ENCODE measurements at places on chromosomes 6 and 20.

DNA sequence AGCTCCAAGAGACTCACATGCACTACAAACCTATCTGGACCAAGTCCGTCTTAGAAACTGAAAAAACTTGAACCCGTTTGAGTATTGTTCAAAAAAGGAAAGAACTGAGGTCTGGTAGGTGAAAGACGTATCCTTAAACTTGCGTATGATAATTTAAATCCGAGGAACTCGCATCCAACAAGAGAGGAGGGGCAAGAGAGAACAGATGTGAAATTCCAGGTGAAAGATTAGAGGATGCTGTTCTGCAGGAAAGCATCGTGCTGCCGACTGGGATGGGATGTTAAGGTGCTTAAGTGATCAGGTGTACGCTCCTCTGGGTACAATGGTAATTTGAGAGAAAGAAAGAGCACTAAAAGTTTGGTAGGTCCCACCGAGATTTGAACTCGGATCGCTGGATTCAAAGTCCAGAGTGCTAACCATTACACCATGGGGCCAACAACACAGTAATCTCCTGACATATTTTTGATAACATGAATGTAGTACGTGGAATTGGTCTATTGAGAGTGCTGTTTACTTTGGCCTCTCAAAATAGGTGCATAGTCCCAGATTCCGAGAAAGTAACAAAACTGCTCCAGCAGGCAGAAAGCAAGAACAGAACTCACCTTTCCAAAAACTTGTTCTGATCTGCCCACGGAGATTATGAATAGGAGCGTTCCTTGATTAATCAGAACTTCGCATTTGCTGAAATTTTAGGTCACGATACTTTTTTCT lies 53.5 kb upstream of the BTN3A2 start:
- DNase-seq = no peak

DNA sequence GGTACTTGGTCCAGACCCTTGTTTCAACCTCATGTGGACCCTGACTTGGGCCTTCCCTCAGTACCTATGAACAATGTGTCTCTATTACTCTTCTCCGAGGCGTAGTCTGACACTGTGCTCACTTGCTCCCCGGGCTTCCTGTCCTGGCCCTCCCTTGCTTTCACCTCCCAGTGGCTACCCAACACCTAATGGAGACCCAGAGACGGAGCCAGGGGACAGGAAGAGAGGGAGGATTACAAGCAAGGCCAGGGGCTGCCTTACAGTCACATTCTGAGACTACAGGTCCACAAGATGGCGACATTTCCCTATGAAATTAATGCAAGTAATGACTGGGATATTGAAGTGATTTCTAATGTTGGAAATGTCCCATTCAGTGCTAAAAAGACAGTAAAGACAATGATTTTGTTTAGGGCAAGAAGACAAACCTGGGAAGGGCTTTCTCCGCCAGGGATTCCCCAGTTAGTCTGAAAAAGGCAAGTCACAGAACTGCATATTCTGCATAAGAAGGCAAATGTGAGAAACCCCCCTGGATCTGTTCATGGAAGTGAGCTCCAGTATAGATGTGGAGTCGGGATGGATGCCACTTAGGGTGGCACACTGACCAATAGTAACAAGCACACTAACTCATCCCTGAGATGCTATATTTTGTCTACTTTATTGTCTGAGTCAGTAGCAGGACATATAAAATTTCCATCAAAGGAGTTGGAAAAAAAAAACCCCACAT lies 44.0 kb upstream of the ZBTB24 start:
- peak; percentile 26 for DNase-seq

- peak; percentile 42 for DNase-seq
Measured at GRCh38 chr6:23446469-23446967, 679.5 kb upstream of the NRSN1 start.

- no peak for DNase-seq
Measured at GRCh38 chr6:13814938-13815575, 700 bp upstream of the MCUR1 start.

GRCh38 chr6:54217018-54217417 lies 91.2 kb upstream of the TINAG start:
- DNase-seq = no peak

GRCh38 chr6:47919875-47920274 lies 138.0 kb downstream of the OPN5 start:
- DNase-seq = no peak

GRCh38 chr20:45485388-45485787 lies 15.8 kb downstream of the WFDC2 start:
- no peak for DNase-seq

GRCh38 chr20:2246069-2246491 lies 49.7 kb upstream of the TGM3 start:
- no peak for DNase-seq

DNA sequence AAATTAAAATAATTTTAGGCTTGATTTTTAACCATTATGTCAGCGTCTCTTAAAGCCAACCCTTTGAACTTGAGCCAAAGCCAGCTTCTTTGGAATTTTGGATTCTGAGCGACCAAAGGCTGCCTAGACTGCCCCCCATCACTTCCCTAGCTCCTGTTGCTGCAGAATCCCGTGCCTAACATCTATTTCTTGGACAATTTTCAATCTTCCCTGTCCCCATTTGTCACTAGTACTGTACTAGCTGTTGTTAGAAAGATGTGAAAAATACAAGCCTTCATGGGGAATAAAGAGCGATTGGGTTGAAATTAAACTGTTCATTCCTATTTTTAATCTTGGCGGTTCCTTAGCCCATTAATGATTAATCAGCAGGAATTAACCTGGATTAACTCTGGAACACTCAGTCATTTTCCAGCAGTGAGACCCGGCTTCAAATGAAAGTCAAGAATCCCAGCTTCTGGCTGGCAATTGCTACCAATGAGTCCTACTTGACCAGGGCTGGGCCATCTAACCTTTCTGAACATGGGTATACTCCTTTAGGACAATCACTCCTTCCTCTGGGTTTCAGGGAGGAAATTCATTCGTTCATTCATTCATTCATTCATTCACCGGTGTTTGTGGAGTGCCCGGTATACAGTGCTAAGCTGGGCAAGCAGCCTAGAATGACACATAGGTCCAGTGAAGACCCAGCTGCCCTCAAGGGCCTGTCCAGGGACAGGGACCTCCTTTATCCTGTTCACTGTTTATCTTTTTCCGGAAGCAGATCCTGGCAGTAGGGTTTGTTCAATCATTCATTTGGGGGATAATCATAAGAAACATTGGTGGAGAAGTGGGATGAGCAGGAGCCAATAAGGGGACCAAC lies 1.4 kb upstream of the RRBP1 start:
- no peak for DNase-seq

GRCh38 chr6:112933947-112934346 lies 586.8 kb downstream of the RFPL4B start:
- DNase-seq = no peak

- no peak for DNase-seq
Measured at GRCh38 chr6:117215353-117216090, 49.8 kb upstream of the VGLL2 start.

DNA sequence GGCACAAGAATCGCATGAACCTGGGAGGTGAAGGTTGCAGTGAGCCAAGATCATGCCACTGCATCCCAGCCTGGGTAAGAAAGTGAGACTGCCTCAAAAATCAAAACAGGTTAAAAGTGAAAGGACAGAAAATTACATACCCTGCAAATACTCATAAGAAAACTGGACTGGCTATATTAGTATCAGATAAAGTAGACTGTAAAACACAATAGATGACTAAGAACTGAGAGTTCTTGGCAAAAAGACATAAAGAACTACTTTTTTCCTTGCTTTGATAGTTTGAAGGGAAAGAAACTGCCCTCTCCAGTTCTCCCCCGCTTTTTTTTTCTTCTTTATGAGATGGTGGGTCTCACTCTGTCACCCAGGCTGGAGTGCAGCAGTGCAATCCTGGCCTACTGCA lies 17.0 kb downstream of the SNX3 start:
- no peak for DNase-seq

DNA sequence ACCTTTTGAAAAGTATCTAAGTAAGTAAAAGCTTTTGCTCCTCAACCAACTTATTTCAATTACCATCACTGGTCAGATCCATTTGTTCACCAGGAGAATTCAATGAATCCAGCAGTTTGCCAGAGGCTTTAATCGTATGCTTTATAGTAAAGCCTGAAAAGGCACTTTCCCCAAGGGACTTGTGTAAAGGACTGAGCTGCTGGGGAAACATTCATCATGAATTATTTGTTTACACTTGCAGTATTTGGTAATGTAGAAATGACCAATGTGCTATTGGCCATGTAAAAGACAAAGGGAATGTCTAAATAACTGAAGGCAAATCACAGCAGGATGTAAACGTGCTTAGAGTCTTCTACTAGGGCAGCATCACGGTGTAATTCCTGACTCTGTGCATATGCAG lies 471.4 kb downstream of the ADGRB3 start:
- DNase-seq = no peak

- no peak for DNase-seq
Measured at GRCh38 chr20:44495257-44495656, 19.6 kb downstream of the TTPAL start.

DNA sequence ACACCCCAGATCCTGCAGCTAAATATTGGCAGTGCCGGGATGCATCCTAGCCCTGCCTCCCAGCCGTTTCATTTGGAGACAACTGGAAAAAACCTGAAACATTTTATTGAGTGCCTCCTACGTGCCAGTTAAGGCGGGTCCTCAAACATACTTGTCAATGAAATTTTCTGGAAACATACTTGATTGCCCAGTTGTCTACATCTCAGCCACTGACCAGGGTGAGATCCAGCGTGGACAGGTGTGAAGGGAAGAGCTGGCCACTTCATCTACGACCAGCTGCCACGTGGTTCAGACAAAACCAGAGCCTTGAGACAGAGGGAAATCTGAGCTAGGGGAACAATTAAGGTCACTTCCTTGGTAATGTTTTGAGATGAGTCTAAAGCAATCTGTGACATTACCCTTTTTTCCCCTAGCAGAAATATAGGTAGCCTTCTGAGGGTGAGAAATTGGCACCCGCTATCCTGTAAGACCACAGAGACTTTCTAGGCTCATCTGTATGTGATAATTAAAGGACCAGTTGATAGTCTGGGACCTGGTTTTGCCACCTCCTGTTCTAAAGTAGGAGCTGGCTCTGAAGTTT lies 116.3 kb upstream of the MTHFD1L start:
- no peak for DNase-seq

DNA sequence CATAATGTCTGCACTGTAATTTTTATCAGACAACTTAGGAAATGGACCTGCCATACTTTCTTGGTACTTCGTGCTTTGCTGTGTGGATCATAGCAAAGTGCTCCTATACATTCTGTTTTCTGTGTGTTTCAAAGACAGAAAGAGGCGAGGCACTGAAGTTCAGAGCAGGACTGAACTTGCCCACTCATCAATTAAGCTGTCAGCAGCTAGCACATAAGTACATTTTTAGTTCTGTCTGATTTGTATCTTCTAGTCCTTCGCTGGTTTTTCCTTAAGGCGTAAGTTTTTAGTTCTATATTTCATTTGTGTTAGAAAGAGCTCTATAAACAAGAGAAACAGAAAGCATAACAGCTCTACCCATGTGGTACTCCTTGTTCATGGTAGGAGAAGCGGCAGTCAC lies 42.1 kb downstream of the MAP3K4 start:
- no peak for DNase-seq

DNA sequence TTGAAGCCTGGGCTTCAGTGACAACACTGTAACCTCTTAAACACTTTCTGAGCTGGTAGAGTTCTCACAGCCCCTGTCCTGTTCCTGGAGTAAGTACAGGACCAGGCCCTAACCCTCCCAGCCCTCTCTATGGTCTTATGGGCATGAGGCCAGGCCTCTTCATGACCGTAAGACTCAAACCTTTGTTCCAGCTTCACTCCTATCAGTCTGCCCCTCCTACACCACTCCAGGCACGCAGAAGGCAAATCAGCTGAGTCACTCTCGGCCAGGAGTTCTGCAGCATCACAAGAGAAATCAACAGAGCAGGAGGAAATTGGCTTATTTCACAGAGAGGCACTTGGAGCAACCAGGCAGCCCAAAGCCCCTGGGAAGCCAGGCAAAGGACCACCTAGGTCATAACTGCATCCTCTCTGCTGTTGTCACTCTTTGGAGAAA lies 25.3 kb upstream of the CHD6 start:
- no peak for DNase-seq

- no peak for DNase-seq
Measured at GRCh38 chr6:35179901-35180535, 33.7 kb upstream of the SCUBE3 start.

- no peak for DNase-seq
Measured at GRCh38 chr20:63190828-63191227, 25.1 kb downstream of the YTHDF1 start.

DNA sequence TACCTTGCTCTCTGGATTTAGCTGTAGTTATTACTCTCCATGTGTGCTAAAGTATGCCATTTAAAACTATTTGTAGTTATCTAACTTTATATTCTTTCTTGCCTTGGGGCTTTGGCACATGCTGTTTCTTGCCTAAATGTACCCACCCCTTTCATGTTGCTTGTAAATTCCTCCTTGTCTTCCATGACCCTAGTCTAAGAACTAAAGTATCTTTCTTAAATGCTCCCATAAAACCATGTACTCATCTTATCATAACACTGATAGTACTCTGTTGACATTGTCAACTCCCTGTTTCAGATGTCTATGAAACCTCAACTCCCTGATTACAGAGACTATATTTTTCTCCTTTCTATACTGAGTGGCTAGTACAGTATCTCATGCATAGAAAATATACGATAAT lies 564.9 kb upstream of the IRAK1BP1 start:
- DNase-seq = no peak

DNA sequence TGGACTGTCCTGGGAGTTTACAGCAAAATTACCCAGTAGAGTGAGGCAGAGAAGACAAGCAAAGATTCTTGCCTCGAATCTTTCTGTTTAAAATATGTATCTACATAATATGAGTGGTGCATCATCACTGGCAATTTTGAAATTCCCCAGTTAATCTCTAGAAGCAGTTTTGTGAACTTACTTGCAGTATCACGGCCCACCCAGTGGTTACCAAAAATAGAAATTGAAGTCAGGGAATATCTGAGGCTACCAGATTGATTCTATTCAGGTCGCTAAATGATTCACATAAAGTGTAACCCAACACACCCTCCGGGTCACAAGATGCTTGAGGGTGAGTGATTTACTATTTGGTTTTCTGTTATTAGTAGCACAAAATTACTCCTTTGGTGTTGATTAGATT lies 111.9 kb downstream of the PPP1R14C start:
- no peak for DNase-seq

- no peak for DNase-seq
Measured at GRCh38 chr6:85561750-85562357, 31.8 kb downstream of the SNX14 start.

DNA sequence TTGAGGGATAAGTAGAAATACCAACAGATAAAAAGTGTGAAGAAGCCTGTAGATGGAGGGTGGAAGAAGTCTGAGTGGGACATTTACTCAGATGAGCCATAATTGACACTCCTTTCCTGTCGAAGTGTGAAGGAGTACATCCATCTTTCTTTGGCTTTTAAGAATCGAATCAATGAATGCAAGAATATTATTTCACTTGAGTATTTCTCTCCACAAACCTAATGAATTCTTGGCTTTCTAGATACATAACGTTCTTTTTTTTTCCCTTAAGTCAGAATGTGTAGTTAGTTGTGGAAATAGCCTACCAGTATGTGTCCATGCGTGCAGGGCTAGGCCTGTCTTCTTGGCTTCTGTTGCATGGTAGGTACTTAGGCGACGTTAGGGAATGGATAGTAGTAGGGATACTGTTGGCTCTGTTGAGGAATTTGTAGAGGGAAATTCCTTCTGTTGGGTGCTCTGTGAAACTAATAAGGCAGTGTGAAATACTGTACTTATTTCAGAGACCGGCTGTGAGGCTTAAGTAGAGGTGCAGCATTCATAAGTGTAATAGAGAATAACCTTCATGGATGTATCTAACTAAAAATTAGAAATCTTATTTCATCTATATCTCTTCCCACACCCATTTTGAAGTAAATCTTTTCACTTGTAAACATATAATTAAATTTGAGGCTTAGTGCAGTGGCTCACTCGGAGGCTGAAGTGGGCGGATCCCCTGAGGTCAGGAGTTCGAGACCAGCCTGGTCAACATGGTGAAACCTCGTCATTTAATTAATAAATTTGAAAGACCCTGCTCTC lies 1.5 kb downstream of the RPS18 start:
- no peak for DNase-seq

All from NCI-H1048 (cell line).